ENCODE measurements at places on chromosomes 13 and 19.

- DNase-seq = no peak
Observed at GRCh38 chr13:55728247-55728646, 1412.5 kb upstream of the PRR20A start.

DNA sequence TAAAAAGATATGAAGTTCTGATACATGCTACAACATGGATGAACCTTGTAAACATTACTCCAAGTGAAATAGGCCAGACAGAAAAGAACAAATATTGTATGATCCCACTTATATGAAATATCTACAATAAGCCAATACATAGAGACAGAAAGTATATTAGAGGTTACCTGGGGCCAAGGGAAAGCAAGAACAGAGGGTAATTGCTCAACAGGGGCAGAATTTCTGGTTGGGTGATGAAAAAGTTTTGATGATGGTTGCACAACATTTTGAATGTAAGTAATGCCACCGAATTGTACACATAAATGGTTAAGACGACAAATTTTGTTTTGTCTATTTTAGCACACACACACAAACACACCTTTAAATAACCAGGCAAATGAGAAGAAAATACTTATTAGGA lies 268.4 kb downstream of the FOXO1 start:
- DNase-seq = no peak

GRCh38 chr19:17306285-17306714 lies 628 bp downstream of the MRPL34 start:
- no peak for DNase-seq

- no peak for DNase-seq
Observed at GRCh38 chr19:6109947-6110346, 353 bp downstream of the RFX2 start.

DNA sequence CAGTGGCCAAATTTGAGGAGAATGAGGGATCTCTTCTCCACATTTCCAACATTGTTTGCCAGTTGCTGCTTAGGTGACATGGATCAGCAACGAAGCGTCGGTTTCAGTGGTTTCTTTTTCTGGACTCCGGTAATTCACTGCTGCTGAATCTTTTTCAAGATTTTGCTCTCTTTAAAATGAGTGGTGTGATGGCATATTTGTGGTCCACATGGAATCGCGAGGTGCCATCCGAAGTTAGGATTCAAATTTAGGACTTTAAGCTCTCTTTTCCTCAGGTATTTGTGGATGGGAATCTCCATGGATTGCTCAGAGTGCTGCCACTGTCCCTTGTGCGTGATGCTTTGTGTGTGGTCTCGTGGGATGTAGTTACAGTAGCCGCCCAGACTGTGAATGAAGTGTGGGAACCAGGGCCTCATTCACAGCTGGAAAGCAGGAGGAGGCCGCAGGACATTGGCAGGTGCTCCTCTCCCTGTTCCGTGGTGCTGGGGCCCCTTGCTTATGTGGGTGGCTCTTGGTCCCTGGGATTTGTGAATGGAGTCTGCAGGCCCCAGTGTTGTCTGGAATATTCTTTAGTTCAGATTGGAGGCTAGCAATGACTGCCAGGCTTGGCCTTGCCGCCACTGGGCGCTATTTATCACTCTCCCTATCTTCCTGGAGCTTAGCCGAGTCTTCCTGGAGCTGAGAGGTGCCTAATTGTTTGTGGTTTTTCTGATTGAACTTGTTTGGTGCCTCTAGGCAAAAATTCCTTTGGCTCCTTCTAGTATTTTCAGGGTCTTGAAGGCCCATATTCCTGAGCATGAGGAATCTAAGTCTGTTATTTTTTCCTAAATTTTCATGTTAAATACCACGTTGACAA lies 1.5 kb downstream of the ILF3 start:
- DNase-seq = peak; percentile 30

GRCh38 chr19:40617961-40618360 lies 16.8 kb downstream of the LTBP4 start:
- DNase-seq = no peak
